Ascending aorta (tissue), 2 donors: ENCODE measurements at places on chromosomes 6 and 20.

DNA sequence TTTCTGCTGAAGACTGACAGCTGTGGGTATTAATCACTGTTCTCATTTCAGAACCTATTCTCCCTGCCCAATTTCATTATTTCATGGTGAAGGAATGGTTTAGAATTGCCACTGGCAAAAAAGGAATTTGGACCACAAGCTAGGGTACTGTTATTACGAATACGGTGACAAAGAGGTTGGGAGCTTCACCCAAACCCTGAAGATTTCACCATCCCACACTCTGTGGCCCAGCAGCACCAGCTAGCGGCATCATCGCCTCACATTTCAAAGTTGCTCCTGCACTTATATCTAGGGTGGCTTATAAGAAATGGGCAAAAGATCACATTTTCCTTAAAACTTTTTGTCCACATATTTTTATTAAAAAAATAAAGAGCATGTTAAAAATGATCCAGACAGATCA lies 236.1 kb downstream of the SYNDIG1 start:
- H3K36me3 ChIP-seq = no peaks in the 10 kb centered on the region
- no peaks in the 10 kb centered on the region for H3K4me1 ChIP-seq
- DNase-seq = no peak

GRCh38 chr6:149935246-149935645 lies 6.6 kb upstream of the ULBP2 start:
- H3K4me3 ChIP-seq = no peak overlapping the region
- no peak for DNase-seq
- H3K27ac ChIP-seq = no peak overlapping the region
- H3K36me3 ChIP-seq = no peaks in the 10 kb centered on the region

DNA sequence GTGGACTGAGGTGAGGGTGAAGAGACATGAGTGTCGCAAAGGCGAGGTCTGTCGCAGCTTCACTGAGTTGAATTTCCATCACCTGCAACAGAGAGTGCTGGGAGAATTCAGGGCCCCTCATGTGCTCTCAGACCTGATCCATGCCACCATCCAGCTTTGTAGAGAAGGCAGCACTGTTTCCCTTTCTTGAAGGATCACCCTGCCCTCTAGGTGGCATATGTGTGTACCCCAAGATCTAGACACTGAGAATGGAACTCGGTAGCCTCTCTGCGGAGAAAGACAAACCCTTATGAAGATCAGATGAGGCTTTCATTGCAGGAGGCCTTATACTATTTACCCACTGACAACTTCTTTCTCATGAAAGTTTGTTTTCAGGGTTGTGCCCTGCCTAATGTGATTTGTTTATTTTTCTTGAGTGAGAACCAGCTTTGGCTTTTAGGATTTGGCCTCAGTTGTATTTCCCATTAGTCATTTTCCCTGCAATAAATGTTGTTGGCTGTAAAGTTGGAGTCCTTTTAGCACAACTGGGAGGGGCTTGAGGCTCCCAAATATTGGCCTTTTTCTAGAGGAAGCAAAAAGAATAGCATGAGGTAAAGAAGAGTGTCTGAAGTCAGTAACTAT lies 811.3 kb downstream of the DHX35 start:
- no peak overlapping the region for H3K4me3 ChIP-seq
- no peak for DNase-seq
- no peaks in the 10 kb centered on the region for H3K27me3 ChIP-seq
- H3K27ac ChIP-seq = no peak overlapping the region
- no peaks in the 10 kb centered on the region for H3K36me3 ChIP-seq

DNA sequence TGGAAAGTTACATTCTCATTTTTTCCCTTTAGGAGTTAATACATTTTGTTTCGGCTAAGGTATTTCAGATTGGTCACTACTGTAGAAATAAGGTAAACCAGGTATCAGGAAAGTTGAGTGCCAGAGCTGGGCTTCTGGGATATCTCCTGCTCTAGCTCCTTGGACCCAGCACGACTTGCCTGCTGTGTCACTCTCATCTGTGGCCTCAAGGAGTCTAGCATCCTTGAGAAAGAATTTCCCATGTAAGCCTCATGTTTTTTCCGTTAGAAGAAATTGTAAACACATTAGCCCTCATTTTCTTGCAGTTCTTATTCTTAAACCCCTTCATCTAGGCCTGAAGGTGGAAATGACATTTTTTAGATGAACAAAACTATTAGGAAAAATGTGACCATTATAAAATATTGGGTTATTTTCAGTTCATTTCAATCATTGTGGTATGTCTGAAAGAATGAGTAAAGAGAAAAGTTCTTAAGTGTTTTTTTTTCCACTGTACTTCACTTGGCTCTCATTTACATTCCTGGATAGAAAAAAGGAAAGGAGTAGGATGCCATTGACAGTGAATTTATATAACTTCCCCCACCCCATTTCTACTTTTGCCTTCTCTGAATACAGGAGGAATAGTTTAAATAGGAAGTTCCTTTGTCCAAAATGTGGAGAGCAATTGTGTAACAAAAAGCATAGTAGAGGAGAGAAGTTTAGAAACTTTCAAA lies 46.7 kb downstream of the CD2AP start:
- peaks cover 9% of the 10 kb centered on the region for H3K36me3 ChIP-seq
- no peak overlapping the region for H3K27ac ChIP-seq
- no peak overlapping the region for H3K4me3 ChIP-seq

GRCh38 chr6:42025066-42025844 lies 25.1 kb upstream of the TAF8 start:
- DNase-seq = no peak
- H3K4me3 ChIP-seq = no peak overlapping the region
- H3K27me3 ChIP-seq = no peaks in the 10 kb centered on the region
- peaks cover under 1% of the 10 kb centered on the region for H3K4me1 ChIP-seq
- no peak overlapping the region for H3K27ac ChIP-seq

- H3K27me3 ChIP-seq = no peaks in the 10 kb centered on the region
- H3K27ac ChIP-seq = no peak overlapping the region
- no peaks in the 10 kb centered on the region for H3K36me3 ChIP-seq
- DNase-seq = no peak
- H3K4me1 ChIP-seq = no peaks in the 10 kb centered on the region
These were observed 210.4 kb downstream of the ALDH8A1 start for GRCh38 chr6:134739299-134740026.

GRCh38 chr6:5412017-5412416 lies 150.7 kb downstream of the FARS2 start:
- no peak overlapping the region for H3K4me3 ChIP-seq
- H3K27me3 ChIP-seq = no peaks in the 10 kb centered on the region
- no peaks in the 10 kb centered on the region for H3K36me3 ChIP-seq
- H3K27ac ChIP-seq = no peak overlapping the region

DNA sequence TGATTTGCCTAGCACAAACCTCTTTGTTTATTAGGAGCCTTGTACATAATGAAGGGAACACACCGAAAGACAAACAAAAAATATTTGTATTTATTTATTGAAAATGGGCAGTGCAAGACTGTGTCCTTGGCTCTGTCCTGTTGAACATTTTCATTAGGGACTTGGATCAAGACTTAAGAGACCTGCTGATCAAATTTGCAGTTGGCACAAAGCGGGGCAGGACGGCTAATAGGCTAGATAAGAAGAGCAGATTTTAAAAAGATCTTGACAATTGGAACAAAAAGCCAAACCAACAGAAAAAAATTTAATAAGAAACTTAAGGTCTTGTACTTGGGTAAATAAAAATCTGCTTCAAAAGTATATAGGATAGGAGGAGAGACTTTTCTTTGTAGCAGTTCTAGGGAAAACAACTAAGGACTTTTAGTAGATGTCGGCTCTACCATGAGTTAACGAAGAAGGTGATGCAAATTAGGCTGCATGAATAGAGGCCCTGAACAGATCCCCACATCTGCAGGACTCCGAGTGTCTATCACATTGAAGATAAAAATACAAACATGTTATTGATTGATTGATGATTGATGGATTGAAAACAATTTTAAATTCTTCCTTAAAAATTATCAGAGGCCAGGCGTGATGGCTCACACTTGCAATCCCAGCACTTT lies 124.1 kb upstream of the SPACA1 start:
- H3K27me3 ChIP-seq = no peaks in the 10 kb centered on the region
- no peaks in the 10 kb centered on the region for H3K36me3 ChIP-seq
- no peak overlapping the region for H3K27ac ChIP-seq
- no peak for DNase-seq
- no peak overlapping the region for H3K4me3 ChIP-seq
